GM12864 (cell line): ENCODE measurements at places on chromosomes 1 and 21.

DNA sequence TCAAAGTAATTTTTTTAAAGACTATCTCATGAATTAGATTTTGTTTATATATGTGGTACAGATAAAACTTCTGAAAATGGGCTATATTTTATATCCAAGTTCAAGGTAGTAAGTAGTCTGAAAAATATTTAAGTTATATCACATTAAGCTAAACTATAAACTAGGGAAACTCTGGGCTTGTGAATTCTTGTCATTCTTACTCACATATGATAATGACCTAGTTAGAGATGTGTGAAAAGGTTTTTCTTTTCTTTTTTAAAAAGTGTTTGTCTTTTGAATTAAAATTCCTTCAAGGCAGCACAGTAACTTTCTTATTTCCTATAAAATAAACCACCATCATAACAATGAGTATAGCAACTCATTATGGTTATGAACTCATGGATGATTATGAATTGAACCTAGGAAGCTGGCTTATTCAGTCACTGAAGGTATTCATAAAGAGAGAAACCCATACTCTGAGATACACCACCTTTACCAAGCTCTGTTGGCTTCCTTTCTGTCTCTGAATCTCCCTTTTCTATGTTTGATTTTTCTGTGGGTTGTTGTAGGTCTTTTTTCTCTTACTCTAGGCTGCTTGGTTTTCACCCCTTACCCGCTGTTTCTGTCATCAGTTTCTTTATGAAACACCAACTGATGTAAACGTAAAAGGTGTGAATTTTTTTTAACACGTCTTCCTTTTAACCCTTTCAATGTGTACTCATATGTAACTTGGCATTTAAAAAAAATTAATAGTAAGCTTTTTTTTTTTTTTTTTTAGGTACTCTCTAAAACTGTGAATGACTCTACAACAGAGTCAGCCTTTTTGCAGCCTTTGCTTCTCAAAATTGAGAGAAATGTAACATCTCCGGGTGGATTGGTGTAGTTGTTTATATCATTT, 25.2 kb downstream of the IL12RB2 start:
- DNase-seq, result peak; percentile 53

GRCh38 chr1:75129660-75129982, 4.6 kb upstream of the LHX8 start:
- DNase-seq, result no peak

GRCh38 chr1:200182701-200183100, 155.2 kb downstream of the NR5A2 start:
- DNase-seq, result no peak

DNA sequence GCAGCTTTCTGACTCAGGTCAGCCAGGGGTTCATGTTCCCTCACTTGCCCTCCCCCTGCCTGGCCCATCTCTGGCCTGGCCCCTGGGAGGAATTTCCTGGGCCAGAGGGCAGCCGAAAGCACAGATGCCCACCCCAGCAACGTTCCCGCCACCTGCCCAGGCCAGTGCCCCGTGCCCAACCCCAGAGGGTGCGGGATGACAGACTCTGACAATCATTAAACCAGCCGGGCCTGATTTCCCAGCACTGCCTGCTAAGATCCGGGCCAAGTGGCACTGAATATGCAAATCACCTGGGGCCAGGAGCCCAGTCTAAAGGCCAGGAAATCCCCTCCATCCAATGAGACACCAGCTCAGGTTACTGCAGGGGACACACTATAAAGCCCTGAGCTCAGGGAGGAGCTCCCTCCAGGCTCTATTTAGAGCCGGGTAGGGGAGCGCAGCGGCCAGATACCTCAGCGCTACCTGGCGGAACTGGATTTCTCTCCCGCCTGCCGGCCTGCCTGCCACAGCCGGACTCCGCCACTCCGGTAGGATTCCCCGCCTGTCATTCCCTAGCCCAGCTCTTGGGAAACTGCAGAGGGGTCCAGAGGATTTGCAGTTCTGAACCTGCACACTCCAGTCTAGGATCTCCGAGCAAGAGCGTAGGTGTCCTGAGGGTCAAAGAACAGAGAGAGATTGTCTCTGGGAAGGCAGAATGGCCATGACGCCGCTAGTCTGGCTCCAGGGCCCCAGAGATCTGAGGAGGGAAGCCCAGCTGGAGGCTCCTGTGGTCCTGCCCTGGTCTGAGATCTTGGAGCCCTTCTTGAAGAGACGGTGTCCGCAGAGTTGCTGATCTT, at the start of gene ELF3:
Gene ELF3 (plus strand): TSS at position 408 of the 836 bp plus-strand sequence. CDS start 550 bp downstream, outside the sequence.
- peak; percentile 24 for DNase-seq

DNA sequence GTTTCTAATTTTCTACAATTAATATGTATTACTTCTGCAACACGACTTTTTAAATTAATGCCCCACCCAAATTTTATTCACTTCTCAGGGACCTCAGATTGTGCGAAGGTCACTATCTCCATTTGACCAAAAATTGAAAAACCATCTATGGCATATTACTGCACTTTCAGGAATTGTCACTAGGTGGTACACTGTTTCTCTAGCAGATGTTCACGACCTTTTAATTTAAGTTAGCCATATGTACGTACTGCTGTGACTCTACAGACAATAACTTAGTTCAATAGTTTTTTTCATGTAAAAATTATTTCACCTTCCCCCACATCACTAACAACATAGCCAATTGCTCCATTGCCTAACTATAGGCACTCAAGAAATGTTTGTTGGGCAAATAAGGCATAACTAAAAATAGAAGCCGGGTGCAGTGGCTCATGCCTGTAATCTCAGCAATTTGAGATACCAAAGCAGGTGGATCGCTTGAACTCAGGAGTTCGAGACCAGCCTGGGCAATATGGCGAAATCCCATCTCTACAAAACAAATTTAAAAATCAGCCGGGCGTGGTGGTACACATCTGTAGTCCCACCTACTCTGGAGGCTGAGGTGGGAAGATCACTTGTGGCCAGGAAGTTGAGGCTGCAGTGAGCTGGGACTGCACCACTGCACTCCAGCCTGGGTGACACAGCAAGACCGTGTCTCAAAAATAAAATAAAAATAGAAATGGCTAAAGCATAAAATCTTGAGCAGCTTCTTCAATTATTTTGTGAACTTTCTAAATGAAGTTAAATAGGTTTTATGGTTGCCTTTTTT, 75.7 kb upstream of the PKN2 start:
- DNase-seq, result peak; percentile 10

- DNase-seq, result no peak
These were observed 115.0 kb upstream of the COL6A1 start for GRCh38 chr21:45866551-45866950.

DNA sequence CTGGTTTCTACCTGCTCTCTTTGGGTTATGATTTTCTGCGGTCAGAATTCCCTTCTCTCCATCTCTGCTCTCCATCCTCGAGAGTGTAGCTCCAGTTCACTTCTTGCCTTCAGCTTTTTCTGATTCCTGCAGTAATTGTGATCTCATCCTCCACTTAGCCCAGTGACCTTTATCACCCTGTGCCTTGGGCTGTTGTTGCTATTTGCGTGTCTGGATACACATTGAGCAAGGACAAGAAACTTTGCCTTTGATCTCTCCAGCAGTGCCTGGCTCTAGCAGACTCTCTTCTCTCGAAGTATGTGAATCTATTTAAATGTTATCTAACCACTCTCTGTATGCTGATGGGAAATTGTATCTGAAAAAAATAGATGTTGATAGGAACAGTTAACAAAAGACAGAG, 76.4 kb upstream of the MARK1 start:
- no peak for DNase-seq

GRCh38 chr1:169571450-169571849, 14.8 kb downstream of the F5 start:
- no peak for DNase-seq

DNA sequence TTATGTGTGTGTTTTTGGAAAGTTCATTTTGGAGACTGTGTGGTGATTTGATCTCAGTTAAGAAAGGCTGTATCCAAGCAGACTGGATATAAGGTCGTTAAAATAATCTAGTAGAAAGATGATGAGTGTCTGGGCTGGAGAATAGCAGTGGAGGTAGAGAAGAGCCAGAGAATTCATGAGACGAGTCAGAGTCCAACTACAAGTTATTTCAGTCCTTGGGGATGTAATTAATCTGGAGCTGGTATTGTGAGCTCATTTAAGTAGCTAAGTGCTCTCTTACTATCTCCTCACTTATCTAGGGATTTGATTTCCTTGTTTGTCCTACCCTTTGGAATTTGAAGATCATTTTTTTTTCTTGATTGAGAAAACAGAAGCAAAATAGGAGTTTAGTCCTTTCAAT, 1219.0 kb upstream of the ADGRL4 start:
- DNase-seq, result no peak
